Osteocyte (in vitro differentiated cells): ENCODE measurements at places on chromosomes 3 and 15.

DNA sequence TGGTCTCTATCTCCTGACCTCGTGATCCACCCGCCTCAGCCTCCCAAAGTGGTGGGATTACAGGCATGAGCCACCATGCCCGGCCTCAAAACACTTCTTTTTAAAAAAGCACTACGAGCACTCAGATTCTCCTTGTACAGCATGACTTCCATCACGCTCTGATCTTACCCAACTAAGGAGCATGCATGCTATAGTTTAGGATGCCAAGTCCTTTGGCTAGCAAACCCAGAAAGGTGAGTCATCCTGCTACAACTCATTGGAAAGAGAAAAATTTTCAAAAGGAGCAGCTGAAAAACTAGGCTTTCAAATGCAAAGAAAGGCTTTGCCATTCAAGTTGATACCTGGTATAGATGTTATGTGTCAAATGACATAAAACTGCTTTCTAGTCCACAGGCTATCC, 70.3 kb upstream of the PRICKLE2 start:
- no peak for DNase-seq

- DNase-seq = no peak
These were observed 65.7 kb downstream of the SLMAP start for GRCh38 chr3:57821765-57822164.

DNA sequence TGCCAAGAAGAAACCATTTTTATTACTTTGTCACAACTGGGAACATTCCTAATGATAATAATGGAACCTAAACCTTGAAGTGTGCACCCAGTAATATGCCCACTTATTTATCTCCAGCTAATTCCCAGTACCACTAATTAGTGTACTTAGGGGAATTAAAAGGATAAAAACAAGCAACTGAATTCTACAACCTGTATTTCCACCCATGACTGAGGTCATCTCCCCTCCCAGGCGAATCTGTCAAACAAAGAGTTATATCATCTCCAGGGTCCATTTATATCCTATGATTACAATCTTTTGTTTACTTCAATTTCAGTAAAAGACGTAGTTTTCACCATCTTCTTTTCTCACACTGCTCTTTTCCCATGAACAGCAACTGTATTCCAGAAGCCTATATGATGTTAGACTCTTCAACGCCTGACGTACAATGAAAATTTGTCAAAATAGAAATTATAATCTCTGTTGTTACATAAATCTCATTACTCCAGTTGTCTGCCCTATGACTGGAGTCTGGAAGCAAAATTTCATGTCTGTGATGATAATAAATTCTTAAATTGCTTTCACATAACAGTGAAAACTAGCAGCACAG, 177.6 kb downstream of the GOLIM4 start:
- DNase-seq = no peak

- DNase-seq = no peak
These were observed 218.8 kb upstream of the ICE2 start for GRCh38 chr15:60697750-60698149.

- DNase-seq = no peak
These were observed 25.0 kb downstream of the DAG1 start for GRCh38 chr3:49495023-49495422.

DNA sequence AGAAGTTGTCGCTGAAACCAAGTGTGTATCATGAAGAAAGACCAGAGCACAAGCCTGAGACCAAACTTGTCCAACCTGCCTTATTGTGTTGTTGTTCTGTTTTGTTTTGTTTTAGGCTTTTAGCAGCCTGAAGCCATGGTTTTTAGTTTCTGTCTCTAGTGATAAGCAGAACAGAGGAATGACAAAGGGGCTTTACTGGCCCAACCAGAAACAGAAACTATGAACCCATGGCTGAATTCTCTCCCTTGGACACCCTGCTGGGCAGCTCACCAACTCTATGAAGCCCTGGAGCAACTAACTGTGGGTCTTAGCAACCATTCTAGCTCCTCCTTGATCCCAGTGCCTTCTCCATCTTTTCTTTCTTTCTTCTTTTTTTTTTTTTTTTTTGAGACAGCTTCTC, 30.3 kb downstream of the HCLS1 start:
- DNase-seq = peak; percentile 32

- no peak for DNase-seq
These were observed 59.9 kb downstream of the GPR176 start for GRCh38 chr15:39860200-39860599.

- DNase-seq = peak; percentile 65
These were observed 237.6 kb upstream of the CHRNA7 start for GRCh38 chr15:31792611-31793199.

DNA sequence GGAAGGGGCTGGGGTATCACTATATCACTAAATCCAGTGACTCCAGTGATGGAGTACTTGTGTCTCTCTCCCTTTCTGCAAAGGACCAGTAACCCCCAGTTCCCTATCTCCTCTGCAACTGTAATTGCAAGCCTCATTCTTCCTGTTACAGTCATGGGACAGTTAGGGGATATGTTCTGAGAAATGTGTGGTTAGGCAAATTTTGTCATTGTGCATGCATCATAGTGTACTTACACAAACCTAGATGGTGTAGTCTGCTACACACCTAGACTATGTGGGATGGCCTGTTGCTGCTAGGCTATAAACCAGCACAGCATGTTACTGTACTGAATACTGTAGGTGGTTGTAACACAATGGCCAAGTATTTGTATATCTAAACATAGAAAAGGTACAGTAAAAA, 2.2 kb downstream of the VPS8 start:
- no peak for DNase-seq

DNA sequence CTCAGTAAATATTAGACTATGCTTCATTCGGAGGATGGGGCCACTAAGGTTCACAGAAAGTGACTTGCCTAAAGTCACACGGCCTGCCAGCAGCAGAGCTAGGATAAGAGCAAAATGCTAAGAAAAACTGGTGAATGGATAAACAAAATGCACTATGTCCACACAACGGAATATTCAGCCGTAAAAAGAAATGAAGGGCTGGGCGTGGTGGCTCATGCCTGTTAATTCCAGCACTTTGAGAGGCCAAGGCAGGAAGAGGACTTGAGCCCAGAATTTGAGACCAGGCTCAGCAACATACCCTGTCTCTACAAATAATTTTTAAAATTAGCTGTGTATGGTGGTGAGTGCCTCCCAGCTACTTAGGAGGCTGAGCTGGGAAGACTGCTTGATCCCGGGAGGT, 7.7 kb downstream of the TKT start:
- DNase-seq = no peak

- DNase-seq = no peak
These were observed 2.7 kb downstream of the INSYN1 start for GRCh38 chr15:73750438-73750837.

- no peak for DNase-seq
These were observed 41.9 kb downstream of the CCNL1 start for GRCh38 chr3:157117875-157118654.

- no peak for DNase-seq
These were observed 277.4 kb upstream of the NR2E3 start for GRCh38 chr15:71532994-71533393.

DNA sequence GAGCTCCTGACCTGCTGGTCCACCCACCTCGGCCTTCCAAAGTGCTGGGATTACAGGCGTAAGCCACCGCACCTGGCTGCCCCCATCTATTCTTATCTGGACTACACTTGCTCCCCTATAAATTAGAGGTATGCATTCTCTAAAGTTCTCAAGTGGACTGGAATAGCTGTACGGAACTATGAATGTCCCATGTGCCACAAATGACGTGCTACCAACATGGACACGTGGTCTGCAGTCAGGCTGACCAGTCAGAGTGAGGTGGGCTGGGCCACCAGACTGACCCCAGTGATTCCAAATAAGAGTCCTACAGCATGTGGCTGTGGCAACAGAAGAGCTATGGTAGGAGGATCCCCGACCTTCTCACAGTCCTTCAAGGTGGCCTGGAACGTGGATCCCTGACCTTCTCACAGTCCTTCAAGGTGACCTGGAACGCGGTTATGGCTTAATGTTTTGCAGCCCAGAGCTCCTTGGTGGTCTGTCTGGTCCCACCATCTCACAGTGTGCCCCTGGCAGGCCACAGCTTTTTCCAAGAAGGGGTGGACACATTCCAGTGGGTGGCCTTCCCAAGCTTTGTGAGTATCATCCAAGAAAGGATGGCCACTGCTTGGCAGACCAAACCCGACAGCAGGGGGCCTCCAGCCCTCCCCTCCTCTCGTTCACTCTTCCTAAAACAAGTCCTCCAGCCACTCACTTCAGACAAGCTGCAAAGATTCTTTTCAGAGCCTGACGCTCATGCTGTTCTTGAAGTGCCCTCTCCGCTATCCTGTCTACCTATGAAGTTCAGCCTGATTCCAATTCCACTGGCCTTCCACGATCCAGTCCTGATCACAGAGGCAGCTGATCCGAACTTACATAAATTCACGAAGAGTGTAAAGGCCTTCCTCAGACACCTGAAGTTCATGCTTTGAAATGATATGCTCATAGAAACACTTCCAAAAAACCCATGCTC, 4.4 kb downstream of the ADAMTS17 start:
- DNase-seq = peak; percentile 59

- no peak for DNase-seq
These were observed 82.5 kb downstream of the XXYLT1 start for GRCh38 chr3:195188426-195188927.

GRCh38 chr3:189995129-189995528, 125.6 kb downstream of the P3H2 start:
- DNase-seq = no peak

DNA sequence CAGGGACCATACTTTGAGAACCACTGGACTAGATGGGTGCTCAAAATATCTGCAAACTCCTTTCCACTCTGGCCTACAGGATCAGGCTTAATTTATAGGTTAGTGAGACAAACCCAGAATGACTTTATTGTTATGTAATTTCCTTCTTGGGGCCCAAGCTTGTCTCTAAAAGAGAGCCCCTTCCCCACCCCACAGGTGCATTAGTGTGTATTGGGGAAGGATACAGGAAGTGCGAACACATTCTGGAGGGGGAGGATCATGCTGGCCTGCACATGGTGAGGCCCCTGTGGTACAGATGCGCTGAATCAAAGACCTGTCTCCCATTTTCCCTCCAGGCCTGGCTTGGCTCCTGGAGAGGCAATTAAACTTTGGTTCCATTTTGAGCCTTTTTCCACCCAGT, 273.0 kb upstream of the LRTM1 start:
- no peak for DNase-seq

DNA sequence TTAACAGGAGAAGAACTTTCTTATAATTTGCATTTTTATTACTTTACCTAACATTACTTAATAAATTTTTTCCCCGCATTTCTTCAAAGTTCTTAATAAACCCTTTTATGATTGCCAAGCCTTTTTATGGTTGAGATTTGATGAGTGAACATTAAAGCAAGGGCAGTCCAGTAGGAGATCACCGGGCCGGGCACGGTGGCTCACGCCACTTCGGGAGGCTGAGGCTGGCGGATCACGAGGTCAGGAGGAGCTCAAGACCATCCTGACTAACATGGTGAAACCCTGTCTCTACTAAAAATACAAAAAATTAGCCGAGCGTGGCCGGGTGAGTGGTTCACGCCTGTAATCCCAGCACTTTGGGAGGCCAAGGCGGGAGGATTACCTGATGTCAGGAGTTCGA, 61.4 kb upstream of the TRA2B start:
- DNase-seq = peak; percentile 59

DNA sequence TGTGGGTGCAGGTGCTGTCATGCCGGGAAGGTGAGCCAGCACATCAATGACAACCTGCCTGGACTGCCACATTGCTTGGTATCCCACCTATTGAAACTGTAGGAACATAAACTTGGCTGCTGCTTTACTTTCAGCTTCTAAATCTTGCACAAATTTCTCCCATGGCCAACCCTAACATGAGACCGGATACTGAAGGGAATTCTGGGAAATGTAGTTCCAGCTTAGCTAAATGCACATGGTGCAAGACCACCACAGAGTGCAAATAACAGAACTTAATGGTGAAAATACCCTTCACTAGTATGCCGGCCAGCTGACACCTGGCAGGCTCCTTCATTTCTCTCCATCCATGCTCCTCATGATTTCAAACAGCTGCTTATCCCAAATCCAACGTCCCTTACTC, 247.4 kb downstream of the ARRDC4 start:
- DNase-seq = no peak

DNA sequence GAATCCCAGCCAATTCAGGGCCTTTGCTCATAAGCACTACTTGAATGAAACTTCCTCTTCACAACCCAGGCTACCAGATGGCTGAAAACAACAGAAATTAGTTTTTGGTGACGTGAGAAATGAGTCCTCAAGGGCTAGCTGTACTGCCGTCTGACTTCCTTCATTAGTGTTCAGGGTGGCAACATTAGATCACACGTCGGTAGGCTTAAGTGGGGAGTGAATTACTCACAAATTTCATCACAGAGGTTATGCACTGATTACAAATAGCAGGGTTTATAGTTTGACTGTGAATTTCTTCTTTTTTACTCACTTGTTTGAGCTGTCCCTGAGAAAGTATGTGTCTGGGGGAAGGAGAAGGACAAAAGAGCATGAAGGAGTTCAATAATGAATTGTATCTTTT, 397.2 kb downstream of the GAP43 start:
- DNase-seq = no peak

DNA sequence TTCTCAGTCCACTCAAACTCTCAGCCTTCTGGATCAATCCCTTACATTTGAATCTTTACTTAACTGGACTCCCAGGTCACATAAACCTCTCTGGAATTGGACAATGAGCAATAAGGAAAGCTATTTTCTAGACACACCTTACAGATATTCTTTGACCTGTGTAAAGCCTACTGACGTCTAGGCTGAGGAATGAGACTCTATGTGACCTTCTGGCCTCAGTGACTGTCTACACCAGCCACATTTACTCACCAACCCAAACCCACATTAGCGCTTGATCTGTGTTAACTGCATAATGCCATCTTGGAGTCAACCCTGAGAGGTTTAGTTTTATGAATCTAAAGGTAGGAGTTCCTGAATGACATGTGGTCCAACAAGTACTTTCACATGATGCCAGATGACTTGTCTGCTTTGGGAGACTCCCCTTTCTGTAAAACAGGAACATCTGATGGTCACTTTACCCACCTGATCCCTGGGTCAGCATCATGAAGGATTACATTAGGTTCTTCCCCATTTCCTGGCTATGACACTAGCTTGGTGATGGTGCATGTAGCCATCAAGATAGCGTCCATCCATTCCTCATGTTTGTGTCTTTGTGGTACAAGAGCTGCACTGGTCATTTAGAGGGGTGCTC, 11.4 kb upstream of the COMMD2 start:
- no peak for DNase-seq

GRCh38 chr3:135970506-135971116, 5.1 kb downstream of the PPP2R3A start:
- DNase-seq = no peak

DNA sequence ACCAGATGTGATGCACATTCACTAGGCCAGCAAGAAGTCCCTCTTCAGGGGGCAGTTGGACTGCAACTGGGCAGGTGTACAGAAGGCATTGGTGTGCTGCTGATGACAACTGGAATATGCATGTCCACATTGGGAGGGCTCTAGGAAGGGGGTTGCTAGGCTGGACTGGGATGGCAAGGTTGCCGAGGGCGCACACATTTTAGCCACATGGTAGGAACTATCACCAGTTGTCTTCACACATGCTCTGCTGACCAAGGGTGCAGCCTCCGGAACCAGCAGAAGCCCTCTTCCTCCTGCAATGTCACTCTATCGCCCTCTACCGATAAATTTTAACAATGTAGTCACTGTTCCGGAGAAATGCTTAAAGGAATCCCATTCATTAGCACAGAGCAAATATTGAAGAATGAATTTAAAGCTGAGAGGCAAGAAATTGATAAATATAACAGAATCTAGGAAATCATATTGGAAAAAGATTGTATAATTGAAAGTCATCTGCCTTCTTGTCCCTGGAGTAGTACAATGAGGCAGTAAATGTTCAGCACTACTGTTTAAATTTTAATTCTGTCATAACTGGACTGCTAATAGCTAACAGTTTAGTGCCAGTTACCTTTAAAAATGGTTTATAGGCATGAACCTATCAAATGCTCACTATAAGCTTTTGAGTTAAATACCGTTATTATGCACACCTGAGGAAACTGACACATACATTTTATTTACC, 22.6 kb upstream of the LYSMD4 start:
- DNase-seq = no peak
